Thoracic aorta (tissue), 2 donors: ENCODE measurements at places on chromosomes 2 and 18.

DNA sequence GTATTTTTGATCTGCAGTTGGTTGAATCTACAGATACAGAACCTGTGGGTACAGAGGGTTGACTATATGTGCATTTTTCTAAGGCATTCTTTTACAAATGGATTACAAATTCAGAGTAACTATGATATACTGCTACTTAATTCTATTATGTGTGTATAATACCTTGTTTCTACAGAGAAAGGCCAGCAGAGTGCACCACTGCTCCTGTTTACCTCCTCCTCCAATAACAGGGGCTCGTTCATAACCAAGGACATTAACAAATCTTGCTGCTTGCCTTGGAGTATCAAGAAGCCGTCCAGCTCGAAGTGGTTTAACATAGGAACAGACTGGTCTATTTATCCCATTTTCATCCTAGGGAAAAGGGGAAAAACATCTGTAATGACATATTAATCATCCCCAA is 16.4 kb downstream of the CEP76 start:
- DNase-seq = no peak

GRCh38 chr2:3965953-3966352 is 262.6 kb downstream of the DCDC2C start:
- DNase-seq = no peak

- DNase-seq = no peak
Observed at GRCh38 chr2:77737236-77737635, 215.1 kb upstream of the LRRTM4 start.

DNA sequence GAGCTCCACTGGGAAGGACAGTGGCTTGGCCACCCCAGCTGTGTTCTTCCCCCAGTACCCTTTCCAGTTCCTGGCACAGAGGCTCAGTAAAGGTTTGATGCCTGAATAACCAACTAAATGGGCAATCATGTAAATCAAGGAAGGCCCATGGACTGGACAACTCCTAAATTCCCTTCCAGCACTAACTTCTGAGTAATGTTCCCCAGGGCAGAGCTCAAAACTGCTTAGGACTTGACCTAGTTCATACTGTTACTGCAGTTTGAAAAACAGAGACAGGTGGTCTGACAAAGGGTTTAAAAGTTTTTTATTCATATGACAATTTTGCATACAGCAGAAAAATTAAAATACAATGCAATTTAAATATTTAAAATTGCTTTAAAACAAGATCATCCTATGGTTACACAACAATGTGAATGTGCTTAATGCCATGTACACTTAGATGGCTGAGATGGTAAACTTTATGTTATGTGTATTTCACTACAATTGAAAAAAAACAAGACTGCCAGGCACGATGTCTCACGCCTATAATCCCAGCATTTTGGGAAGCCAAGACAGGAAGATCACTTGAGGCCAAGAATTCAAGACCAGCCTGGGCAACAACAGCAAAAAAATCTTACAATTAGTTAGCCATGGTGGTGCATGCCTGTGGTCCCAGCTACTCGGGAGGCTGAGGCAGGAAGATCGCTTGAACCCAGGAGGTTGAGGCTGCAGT is 26.2 kb downstream of the PCBP1 start:
- no peak for DNase-seq

- no peak for DNase-seq
Observed at GRCh38 chr18:51953521-51953920, 386.5 kb upstream of the DCC start.

DNA sequence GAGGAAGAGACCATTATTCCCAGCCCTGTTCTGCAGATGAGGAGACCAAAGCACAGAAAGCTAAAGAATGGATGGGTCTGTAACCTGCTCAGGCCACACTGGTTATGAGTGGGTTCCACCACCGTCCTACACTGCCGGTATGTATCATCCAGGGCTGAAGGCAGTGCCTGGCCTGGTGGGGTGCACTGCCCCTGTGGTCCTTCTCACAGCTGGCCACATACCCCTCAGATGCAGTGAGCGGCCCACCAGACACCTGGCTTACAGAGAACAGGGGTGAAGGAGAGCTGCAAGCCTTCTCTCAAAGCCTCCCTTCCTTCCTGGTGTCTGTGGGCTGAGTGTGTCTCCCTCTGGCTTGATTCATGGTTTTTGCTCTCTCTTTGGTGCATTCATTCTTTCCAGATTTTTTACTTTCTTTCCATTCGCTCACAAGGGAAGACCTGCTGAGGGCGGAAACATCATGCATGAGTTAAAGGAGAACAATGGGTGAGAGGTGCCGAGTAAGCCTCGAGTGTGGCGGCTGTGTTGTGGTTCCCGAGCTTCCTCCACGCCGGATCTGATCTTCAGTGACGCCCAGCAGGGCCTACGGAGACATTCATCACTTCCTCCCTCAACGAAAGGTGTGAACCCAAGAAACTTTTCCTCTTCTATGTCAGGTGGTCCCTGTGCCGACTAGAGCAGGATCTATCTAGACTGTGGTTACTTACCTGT is 62.1 kb upstream of the REL start:
- DNase-seq = no peak

GRCh38 chr18:28040716-28041115 is 136.2 kb downstream of the CDH2 start:
- DNase-seq = no peak

- DNase-seq = no peak
Observed at GRCh38 chr2:140603416-140603815, 1527.4 kb downstream of the LRP1B start.

- no peak for DNase-seq
Observed at GRCh38 chr2:205580212-205580987, 101.9 kb upstream of the NRP2 start.

DNA sequence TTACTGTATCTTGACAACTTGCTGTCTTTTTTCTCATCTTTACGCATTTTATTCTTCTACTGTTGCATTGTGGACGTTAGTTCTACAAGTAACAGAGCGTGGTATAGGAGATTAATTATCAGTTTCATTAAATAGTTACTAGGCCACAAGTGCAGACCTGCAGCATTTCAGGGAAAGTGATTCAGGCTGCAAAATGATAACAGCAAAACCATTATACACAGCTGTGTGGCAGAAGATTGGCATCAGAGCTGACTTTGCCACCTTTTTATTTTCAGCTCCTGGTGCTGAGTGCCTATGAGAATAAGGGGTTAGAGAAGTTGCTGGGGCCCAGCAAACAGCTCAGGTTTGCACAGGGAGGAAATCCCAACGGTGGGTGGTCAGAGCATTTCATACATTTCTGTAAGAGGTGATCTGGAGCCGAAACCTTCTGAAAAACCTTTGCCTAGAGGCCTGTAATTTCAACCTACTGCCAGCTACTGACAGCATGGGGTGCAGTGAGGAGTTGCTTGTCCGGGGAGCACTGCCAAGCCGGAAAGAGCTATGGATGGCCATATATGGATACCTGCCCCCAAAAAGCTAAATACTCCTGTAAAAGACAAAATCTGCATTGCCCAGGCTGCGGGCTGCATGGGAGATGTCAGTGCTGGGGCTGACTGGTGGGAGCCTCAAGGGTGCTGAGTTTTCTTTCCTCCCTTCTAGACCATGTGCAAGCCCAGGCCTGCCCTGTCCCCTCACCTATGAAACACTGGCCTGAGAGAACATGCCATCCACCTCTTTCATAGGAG is 2.7 kb upstream of the CCBE1 start:
- no peak for DNase-seq

DNA sequence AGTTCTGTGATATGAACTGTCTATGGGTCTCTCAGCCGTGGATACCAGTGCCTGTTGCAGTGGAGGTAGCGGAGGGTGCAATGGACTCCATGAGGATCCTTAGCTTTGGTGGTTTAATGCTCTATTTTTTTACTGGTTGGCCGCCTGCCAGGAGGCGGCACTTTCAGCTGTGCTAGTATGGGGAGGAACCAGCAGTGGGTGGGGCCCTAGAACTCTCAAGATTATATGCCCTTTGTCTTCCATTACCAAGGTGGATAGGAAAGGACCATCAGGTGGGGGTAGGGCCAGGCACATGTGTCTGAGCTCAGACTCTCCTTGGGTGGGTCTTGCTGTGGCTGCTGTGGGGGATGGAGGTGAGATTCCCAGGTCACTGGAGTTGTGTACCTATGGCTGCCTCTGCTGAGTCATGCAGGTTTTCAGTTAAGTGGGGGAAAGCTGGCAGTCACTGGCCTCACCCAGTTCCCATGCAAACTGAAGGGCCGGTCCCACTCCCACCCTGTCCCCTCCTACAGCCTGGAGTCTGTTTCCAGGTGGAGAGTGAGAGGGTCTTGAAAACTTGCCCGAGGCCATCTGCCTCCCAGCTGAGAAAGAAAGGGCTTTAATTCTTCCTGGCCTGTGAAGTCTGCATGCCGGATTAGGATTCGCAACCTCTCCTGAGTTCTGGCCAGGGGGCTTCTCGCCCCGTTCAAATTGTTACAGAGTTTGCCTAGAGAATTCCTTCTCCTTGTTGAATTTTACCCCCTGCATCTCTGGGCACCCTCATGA is 14.5 kb downstream of the KCNS3 start:
- DNase-seq = no peak

GRCh38 chr2:233565685-233566140 is 869 bp downstream of the USP40 start:
- DNase-seq = no peak

GRCh38 chr18:58662118-58662517 is 9.1 kb upstream of the MALT1 start:
- DNase-seq = no peak

- DNase-seq = no peak
Observed at GRCh38 chr2:98713332-98714015, 17.5 kb downstream of the MGAT4A start.

- DNase-seq = no peak
Observed at GRCh38 chr18:10230072-10230471, 224.4 kb upstream of the APCDD1 start.

DNA sequence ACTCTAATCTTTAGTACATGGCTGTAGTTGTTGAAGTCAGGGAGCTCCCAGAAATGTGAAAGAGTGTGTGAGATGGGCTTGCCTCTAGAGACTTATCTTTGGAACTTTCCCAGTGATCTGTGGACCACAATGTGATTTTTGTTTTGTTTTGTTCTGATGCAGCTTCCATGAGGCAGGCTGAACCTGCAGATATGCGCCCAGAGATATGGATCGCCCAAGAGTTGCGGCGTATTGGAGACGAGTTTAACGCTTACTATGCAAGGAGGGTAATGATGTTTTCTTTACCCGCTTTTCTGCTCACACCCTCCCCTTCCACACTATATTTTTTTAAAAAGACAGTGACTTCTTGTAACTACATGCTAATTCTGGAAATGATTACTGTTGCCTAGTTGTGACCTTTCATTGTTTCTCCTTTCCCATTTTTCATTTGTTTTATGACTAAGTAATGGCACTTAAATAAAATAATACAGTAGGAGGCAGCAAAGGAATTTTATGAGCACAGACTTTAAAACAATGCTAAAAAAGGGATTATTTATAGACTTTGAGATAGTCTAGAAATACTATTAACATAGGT is 29.3 kb downstream of the BCL2L11 start:
- DNase-seq = no peak

GRCh38 chr2:145753041-145753608 is 1233.2 kb upstream of the ZEB2 start:
- DNase-seq = no peak

GRCh38 chr2:1843646-1844045 is 99.3 kb upstream of the PXDN start:
- no peak for DNase-seq

DNA sequence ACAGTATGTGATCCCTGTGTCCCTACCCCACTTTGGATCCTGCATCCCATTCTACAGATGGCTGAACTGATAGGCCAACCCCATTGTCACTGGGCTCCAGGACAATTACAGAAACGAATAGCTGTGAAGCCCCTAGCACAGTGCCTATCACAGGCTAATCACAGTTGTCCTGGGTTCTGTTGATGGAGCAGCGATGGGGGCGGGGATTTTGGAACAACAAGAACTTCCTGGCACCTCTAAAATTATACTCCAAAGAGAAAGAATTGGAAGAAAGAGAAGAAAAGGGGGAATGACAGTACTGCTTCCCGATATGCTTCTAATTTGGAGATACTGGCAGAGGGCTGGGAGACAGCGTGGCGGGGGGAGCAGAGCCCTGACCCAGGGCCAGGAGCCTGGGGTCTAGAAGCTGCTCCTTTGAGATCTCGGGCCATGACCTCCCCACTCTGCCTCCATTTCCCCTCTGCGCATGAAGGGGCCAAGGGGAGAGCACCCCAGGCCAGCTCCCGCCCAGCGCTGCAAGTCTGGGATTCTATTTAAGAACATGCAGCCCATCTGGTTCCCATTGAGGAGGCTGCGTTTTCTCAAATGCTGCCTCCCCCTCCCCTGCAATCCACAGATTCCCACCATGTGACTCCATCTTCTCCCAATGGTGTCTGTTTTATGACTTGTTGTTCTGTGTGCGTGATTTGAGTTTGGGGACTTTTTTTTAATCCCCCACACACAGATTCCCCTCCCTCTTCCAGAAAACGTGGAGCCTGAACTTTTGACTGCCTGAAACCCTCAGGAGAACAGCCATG is 202.7 kb downstream of the CYP26B1 start:
- DNase-seq = no peak

GRCh38 chr2:13996527-13996926 is 636.0 kb upstream of the LRATD1 start:
- no peak for DNase-seq

- DNase-seq = no peak
Observed at GRCh38 chr2:191831410-191831994, 15.4 kb downstream of the CAVIN2 start.

DNA sequence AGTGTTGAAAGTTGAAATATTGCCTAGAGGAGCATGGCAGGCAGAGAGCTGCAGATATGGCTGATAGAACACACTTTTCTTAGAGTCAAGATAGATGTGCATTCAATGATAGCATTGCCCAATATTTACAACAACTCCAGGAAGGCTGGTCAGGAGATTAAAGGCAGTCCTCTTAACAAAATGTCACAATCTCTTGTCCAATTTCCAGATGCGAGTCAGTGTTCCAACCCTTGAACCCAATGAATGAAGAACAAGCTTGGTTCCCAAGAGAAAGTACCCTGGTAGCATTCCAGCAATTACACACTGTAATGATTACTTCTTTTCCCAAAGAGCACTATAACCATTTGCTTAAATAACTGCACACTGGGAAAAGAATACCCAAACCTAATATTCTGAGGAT is 839.4 kb upstream of the VRK2 start:
- DNase-seq = no peak

- no peak for DNase-seq
Observed at GRCh38 chr18:78975292-78975691, 4.3 kb upstream of the SALL3 start.

GRCh38 chr2:218895326-218895725 is 14.7 kb downstream of the WNT10A start:
- DNase-seq = no peak

DNA sequence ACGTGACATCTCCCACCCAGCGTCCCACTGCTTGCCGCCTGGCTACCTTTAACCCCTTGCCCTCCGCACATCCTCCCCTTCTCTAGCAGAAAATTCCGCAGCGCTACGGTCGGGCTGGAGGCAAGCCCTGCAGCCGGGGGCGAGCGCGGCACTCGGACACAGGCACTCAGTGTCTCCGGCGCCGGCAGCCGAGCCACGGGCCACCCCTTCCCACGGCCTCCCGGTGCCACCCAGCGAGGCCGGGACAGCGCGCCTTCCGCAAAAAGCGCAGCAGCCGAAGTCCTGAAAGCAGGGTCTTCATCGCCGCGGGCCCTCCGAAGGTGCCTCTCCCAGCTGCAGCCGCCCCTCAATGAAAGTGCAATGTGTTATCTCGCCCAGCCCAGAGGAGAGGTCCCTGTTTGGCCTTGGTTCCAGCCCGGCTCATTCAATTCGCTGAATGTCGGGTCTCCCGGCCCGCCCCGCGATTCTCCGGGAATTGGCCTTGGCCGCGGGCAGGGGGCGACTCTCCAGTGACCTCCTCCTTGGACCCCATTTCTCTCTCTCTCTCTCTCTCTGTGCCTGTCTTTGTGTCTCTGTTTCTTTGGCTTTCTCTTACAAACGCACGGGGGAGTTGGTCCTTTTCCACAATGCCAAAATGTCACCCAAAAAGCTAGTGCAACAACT is 1.1 kb downstream of the DLGAP1 start:
- no peak for DNase-seq
